ENCODE measurements at places on chromosomes 3 and 15.
A peak's percentile ranks its signal among the peaks of the same experiment; 100 is the strongest.

DNA sequence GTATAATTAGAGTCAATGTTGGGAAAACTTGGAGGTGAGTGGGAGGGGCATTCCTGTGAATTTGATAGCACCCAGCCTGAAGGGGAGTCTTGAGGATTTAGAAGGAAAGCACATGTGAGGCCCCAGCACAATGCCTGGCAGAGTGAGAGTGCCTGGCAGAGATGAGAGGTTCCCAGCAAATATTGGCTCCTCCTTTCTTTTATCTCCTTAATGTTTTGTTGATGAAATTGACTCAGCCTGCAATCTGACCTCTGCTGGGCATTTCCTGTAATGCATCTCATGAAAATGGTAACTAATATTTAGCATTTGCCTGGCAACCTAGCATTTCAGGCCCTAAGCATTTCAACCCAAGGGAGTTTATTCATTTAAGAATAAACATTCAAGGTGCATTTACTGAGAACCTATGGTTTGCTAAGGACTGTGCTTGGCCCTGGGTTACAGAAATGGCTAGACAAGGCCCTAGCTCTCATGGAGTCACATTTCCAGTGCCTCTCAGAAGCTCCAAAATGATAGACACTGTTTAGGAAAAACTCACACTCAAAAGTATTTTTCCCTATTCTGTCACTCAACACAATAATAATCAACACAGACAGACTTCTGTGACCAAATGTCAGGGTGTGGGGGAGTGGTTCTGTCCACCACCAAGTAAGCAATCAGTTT, 19.0 kb downstream of the PDHB start:
- peak; percentile 86 for DNase-seq

GRCh38 chr3:50617911-50618481, 1.0 kb downstream of the MAPKAPK3 start:
- no peak for DNase-seq

- peak; percentile 73 for DNase-seq
Observed at GRCh38 chr3:169668072-169668956, 4.8 kb upstream of the MECOM start.

- DNase-seq: no peak
Observed at GRCh38 chr15:77991029-77991406, 86.5 kb downstream of the TBC1D2B start.

- DNase-seq: peak; percentile 85
Observed at GRCh38 chr3:190424478-190425439, 24.9 kb downstream of the TMEM207 start.

DNA sequence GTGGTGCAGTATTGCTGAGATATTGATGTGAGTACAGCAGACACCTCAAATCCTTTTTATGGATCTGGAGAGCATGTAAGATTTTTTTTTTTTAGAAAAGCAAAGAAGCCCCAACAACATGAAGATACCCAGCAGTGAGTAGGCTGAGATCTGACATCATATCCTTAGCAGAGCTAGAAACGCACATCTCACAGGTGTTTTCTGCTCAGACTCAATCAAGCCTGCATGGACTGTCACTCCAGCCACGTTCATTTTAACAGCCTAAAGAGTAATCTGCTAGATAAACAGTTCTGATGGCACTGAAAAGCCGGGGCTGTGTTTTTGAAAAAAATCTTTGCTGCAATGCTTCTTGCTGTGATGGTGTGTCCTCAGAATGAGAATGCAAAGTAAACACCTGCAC, 544.2 kb downstream of the FGF12 start:
- no peak for DNase-seq

- DNase-seq: no peak
Observed at GRCh38 chr3:152608696-152609594, 226.0 kb upstream of the P2RY1 start.

DNA sequence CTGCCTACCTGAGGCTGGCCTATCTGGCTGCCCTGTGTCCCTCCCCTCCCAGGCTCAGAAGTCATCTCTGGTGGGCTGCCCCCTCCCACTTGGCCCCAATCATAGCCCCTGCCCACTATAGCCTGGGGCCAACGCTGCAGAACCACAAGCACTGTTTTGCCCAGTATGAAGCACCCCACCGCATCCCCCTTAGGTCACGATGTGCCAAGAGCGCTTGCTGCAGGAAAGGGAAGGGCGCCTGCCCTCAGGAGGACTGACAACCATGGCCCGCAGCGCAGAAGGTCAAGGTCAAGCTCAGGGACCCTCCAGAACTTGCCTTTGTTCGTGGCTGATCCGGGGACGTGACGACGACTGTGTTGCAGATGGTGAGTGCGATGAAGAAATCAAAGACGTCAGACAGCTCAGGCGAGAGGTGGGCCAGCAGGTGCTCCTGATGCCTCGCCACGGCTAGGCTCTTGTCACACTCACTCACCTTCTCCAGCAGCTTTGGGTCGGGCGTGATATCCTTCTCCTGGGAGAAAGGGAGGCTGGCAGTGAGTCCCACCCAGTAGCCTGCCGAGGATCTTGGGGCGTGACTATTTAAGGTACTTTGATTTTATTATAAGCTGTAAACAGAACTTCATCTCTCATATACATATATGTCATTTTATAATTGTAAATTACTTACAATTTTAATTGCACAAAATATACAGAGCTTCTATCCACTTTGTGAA, 146.6 kb downstream of the ATP10A start:
- no peak for DNase-seq

GRCh38 chr3:191356631-191357439, 26.5 kb upstream of the UTS2B start:
- peak; percentile 65 for DNase-seq

DNA sequence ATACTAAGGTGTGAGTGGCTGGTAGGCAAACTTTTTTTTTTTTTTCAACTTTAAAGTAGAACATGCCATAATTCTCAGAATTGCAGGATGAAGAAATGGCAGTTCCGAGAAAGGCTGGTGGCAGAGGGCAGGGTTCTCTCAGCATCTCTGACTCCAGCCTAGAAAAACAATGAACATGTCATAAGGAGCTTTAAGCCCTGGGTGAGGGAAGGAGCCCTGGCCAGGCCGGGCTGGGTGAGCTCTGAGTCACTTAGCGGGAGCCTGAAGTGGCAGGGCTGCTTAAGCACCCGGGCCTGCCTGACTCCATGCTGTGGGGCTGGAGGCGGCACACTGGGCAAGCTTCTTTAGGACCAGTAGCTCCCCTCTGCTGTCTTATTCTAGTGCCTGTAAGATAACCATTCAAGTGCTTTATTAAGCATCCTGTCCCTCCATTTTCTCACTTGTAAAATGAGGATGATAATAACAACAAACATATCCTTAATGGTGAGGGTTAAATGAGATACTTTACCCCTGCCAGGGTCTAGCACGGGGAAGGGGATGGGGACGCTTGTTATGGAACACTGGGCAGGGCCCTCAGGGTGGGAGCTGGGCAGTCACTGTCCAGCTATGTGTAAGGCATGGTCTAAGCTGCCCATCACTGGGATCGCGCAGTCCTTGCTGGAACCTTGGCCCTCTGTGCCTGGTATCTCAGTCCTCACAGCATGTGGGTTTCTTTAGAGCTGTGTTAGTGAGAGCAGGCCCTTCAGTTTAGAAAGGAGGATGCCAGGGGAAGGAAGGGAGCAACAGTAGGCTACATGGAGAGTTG, 18.4 kb downstream of the SMAD6 start:
- peak; percentile 89 for DNase-seq

GRCh38 chr3:8497582-8497981, 4.0 kb upstream of the LMCD1 start:
- DNase-seq: no peak

- peak; percentile 66 for DNase-seq
Observed at GRCh38 chr3:152113413-152113812, 155.3 kb upstream of the MBNL1 start.

DNA sequence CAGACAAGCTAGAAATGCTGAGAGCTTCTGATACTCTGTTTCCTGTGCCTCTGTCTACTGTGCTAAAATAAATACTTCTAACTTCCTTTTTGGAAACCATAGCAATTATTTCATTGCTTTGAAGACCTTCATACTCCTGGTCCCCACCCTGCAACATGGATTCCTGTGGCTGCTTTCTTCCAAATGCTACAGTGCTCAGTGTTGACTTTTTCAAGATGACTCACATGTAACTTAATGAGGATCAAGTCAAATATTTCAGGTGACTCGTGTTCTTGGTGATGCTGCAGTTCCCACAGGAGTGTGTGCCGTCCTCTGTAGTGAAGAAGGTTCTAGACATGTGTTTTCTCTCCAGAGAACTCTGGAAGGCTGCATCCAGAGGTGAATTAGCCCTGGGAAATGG, 288.6 kb downstream of the CLSTN2 start:
- peak; percentile 27 for DNase-seq

GRCh38 chr3:124519591-124520194, 210.6 kb upstream of the UMPS start:
- no peak for DNase-seq

DNA sequence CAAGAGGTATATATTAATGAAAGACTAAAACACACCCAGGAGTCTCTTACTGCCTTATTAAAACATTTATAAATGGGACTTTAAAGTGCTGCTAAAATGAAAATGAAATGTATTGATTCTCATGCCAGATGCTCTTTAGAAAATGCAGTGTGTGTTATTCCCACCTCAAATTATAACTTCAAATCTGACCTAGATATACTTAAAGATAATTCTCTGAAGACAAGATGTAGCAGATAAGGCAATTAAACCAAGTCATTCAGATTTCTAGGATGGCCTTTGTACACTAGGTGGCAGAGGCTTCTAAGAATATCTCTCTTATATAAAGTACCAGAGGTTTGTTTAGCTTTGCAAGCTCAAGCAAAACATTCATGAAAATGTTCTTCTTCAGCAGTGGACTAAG, 26.9 kb upstream of the GOLGA8B start:
- DNase-seq: peak; percentile 36

GRCh38 chr15:23846218-23846617, 159.1 kb upstream of the NDN start:
- no peak for DNase-seq

DNA sequence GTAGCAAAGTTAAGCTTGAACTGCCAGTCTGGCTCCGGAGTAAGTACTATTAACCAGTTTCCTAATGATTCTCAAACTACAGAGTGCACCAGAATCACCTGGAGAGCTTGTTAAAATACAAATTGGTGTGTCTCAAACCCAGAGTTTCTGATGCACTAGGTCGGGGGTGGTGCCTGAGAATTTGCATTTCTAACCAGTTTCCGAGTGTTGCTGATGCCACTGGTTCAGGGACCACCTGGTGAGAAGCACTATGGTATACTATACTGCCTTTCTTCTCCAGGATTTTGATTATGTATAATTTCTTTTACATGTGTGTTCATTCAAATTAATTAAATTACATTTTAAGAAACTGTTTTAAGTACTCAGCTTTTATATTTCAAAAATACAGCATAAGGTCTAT, 48.8 kb upstream of the PLSCR5 start:
- DNase-seq: no peak

GRCh38 chr3:94359996-94360395, 297.1 kb downstream of the NSUN3 start:
- no peak for DNase-seq

GRCh38 chr15:90031231-90031791, 30.2 kb downstream of the ZNF710 start:
- DNase-seq: no peak

GRCh38 chr15:60590935-60591495, 112.1 kb upstream of the ICE2 start:
- DNase-seq: peak; percentile 65

DNA sequence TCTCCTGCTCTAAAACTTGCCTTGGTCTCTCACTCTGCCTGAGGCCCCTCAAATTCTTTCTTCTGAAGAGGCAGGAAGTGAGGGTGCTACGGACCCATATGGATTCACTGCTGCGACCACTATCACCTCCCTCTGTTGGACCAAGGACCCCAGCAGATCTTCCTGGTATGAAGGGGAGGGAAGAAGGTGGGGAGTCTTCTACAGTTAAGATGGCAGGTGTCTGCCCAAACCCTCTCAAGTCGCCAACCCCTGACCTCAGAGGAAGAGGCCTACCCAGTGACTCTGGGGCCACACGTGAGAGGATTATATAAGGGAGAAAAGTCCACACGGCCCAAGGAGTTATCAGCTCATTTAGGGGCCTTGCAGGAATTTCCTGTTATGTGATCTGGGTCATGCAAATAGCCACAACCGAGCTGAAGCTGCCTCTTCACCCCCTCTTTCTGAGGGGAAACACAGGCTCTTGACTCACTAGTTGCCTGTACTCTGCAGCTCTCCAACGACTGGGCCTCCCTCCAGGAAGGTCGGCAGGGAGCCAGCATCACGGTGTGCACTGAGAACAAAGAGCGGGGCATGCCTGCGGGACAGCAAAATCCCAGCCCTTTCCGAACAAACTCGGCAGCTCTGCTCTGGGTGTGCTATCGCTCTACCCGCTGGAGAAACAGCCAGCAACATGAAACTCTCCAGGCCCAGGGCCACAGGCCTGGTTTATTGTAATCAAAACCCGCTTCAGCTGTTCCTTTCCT, 116.0 kb downstream of the XXYLT1 start:
- DNase-seq: peak; percentile 91
